ENCODE measurements at places on chromosomes 16 and 17.

GRCh38 chr16:77610496-77610895, 111.8 kb upstream of the NUDT7 start:
- DNase-seq, result no peak

- DNase-seq, result no peak
Observed at GRCh38 chr17:54882371-54882770, 18.3 kb upstream of the TOM1L1 start.

GRCh38 chr17:37659925-37660324, 16.7 kb upstream of the DDX52 start:
- no peak for DNase-seq

- DNase-seq, result no peak
Observed at GRCh38 chr17:15935891-15936290, 9.0 kb upstream of the ADORA2B start.

DNA sequence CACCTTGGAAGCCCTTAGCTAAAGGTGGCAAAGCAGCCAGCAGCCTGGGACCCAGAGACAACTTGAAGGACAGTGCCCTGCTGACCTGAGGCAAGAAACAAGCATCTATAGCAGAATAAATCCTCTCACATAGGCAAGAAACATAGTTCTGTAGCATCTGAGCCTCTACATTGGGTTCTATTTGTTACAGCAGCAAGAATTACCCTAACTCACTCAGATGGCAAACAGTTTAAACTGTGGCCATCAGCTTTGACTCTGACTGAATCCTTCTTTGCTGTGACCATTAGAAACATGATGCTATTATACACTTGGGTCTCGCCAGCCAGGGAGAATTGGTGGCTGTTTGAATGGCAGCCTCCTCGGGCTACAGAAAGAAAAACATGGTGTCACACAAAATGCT, 53.1 kb upstream of the CCL1 start:
- no peak for DNase-seq

GRCh38 chr17:39872751-39873150, 4.7 kb downstream of the ZPBP2 start:
- DNase-seq, result no peak

DNA sequence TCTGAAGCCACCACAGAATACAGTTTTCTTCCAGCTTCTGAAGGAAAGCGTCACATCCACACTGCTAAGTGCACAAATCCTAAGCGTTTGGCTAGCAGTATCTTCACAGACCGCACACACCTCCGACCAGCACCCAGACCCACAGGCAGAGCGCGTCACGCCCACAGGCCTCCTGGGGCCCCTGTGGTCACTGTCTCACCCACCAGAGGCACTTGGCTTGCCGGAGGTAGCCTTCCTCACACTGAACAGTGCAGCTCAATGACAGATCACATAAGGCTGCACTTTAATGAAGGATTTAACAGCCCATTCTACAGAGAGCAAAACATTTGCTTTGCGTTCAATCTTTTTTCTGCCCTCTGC, 21.2 kb downstream of the SPHK1 start:
- DNase-seq, result no peak

- no peak for DNase-seq
Observed at GRCh38 chr17:55275894-55276804, 11.4 kb downstream of the HLF start.

- no peak for DNase-seq
Observed at GRCh38 chr17:1607971-1608320, 20.7 kb downstream of the SLC43A2 start.

- DNase-seq, result no peak
Observed at GRCh38 chr16:75329943-75330342, 78.5 kb upstream of the BCAR1 start.

DNA sequence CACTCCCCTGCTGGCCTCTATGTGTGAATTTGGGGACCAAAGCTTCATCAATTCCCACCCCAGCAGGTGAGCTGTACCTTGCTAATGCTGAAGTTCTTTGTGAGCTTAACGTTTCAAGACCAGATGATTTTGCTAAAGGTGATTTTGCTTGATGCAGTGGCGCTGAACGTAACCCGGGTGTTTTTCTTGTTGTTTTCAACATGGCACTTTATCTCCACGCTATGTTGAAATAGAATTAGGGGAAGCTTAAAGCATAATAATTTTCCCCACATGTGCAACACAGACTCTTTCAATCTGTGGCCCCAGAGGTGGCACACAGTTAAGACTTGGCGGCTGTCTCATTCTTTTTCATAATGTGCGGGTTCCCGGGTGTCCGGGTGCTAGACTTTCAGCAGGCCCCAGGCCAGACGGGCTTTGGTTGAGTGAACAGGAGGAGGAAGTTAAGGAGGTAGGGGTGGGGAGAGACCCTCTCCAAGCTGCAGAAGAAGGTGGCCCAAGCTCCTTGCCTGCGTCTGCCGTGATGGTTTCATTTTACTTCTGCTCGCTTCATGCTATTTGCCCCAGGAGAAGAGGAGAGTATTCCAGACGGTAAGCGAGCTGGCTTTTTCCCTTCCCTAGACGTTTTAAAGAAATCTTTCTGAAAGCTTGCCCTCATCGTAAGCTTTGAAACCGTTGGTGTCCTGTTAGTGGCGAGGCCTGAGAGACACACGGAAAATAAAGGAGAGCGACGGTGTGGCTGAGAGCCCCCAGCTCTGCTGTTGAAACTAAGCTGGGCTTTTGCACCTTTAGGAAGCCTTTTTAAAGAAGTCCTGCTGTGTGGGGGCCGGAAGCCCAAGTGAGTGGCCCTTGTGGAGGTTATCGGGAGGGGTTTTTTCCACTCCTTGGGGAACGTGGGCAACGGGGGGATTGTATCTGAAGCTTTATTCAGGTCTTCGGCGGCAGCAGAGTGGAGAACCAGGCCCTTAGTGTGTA, 4.2 kb downstream of the FOXC2 start:
- no peak for DNase-seq

DNA sequence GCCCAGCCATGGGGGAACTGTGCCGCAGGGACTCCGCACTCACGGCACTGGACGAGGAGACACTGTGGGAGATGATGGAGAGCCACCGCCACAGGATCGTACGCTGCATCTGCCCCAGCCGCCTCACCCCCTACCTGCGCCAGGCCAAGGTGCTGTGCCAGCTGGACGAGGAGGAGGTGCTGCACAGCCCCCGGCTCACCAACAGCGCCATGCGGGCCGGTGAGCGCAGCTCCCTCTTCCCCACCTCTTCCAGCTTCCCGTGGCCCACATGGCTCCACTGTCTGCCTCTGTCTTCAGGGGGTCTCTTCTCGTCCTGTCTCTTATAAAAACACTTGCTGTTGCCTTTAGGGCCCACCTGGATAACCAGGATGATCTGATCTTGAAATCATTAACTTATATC, 11.6 kb downstream of the CARD14 start:
- DNase-seq, result no peak
